ENCODE measurements at places on chromosomes 4 and X.

- DNase-seq = no peak
Observed at GRCh38 chr4:153591441-153591840, 92.6 kb upstream of the TLR2 start.

- no peak for DNase-seq
Observed at GRCh38 chr4:128573781-128574508, 235.6 kb upstream of the JADE1 start.

DNA sequence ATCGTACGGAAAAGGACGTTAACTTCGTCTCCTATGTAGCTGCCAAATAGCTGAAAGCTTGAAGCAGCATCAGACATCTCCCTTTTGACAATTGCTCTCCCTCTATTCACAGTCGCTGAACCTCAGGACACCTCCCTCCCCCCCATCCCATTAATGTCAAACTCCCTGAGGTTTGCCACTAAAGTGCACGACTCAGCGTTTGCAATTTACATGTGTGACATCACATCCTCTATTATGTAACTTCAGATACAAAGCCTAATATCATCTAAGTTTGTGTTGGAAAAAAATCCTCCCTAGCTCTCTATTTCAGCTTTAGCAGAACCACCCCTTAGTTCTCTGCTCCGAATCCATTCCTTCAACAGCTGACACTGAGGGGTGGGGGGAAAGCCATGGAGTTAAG, 5.5 kb upstream of the NR3C2 start:
- no peak for DNase-seq

DNA sequence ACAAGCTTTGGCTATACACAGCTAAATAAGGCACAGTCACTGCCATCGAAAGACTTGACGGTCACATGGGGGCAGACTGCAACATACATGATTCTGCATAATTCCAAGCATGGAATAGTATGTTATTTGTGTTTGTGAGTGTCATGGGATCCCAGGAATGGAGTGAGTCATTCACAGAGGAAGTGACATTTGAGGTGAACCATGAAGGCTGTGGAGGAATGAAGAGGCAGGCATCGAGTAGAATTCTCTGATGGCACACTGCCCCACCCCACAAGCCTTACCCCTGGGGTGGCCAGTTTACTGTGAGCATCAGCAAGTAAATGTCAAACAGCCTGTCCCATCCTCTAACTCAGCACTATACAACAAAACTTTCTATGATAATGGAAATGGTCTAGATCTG, 619.7 kb downstream of the MID1IP1 start:
- DNase-seq = no peak

DNA sequence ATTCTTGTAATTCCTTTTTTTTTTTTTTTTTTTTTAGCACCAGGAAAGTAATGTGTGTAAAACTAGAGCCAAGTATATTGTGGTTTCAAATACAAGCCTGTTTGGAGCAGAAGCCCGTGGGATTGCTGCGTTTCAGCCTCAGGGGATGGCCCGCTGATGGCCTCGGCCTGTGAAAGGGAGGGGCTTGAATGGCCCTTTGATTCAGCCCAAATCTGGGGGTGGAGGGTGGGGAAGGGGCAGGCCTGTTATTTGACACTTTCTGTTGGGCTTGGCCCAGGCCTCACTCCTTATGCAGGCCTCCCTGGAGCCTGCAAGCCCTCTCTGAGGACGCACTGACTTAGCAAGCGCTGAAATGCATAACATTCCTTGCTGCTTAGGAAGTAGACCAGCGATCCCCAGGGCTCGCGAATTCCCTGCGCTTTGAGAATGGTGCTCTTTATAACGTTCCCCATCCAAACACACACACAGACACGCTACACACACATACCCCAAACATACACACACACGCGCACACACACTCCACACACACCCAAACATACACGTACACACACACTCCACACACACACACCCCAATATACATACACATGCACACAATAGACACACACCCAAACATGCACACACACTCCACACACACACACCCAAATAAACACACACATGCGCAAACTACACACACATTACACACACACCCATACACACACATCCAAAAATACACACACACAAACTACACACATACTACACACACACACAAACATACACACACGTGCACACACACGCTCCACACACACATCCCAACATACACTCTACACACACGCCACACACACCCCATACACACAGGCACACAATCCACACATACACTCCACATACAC, 29.6 kb downstream of the TLR10 start:
- DNase-seq = no peak

DNA sequence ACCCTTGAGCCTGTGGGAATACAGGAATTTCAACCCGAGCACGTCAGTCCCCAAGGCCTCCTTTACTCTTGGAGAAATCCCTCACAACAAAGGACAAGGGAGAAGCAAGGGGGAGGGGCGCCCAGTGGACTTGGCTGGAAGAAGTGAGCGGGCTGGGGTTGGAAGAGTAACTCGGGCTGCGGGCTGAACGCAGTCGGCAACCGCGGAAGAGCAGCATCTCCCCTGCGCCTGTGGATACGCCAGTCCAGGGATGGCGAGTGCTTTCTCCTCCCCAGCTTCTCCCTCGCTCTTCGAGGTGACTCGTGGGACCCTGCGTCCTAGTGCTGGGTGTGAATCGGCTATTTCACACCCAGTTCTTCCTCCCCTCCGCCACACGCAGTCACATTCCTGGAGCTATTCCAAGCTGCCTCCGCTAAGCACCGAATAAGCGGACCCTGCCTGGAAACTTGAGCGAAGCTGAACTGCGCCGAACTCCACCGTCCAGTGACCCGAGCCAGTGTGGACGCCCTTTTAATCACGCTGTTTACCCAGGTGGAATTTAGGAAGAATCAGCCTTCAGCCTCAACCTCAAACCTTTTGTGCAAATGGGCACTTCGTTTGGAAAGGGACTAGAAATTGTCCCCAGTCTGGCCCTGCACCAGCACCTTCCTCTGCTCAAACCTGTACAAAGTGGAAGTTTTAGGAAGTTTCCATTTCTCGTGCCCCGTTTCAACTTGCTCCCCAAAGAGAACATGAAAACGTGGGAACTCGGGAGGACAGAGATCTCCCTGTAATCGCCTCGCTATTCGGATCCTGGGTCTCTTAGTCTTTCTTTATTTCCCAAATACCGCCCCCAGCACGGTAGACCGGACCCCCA, 64.3 kb upstream of the WDR17 start:
- peak; percentile 4 for DNase-seq

- DNase-seq = no peak
Observed at GRCh38 chr4:3335982-3336381, 43.2 kb downstream of the RGS12 start.

DNA sequence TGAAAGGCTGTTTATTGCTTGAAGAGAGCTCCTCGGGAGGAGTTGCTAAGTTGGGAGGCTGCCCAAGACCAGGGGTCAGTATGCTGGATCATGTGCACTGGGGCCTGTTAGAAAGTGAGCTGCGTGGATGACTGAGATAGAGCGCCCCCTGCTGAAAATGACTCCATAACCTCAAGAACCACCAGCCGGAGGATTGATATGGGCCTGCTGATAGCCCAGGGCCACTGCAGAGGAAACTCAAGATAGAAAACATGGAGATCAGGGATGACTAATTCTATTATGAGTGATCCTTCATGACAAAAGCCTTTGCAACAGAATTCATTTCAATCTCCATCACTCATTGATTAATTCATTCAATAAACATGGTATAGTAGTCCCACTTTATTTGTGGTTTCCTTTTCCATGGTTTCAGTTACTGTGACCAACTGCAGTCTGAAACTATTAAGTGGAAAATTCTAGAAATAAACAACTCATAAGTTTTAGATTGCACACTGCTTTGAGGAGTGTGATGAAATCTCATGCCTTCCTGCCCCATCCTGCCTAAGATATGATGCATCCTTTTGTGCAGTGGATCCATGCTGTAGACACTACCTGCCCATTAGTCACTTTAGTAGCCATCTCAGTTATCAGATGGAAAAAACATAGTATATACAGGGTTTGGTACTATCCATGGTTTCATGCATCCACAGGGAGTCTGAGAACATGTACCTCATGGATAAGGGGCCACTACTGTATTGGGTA, 126.7 kb upstream of the MBNL3 start:
- no peak for DNase-seq

DNA sequence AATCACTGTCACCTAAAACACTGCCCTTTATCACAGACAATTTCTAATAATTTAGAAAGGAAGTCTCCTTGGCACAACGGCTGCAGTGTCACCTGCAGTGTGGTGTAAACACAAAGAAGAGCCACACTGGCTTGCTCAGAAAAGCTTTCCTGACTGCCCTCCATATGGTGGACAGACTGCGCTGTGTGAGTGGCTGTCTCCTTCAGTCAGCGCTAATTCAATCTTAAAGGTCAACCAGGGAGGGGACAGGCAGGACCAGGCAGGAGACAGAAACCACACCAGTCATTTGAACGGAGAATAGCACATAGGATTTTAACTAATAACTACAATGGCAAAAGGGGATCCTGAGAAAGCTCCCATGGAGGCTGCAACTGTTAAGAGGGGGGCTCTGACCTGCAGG, 132.1 kb downstream of the NSUN7 start:
- no peak for DNase-seq

GRCh38 chr4:149110481-149110880, 668.3 kb upstream of the NR3C2 start:
- no peak for DNase-seq

- no peak for DNase-seq
Observed at GRCh38 chr4:75844151-75844662, 58.0 kb downstream of the PPEF2 start.

GRCh38 chr4:157999723-158000122, 173.1 kb downstream of the GASK1B start:
- no peak for DNase-seq

GRCh38 chr4:188316391-188316790, 177.2 kb downstream of the TRIML1 start:
- no peak for DNase-seq

DNA sequence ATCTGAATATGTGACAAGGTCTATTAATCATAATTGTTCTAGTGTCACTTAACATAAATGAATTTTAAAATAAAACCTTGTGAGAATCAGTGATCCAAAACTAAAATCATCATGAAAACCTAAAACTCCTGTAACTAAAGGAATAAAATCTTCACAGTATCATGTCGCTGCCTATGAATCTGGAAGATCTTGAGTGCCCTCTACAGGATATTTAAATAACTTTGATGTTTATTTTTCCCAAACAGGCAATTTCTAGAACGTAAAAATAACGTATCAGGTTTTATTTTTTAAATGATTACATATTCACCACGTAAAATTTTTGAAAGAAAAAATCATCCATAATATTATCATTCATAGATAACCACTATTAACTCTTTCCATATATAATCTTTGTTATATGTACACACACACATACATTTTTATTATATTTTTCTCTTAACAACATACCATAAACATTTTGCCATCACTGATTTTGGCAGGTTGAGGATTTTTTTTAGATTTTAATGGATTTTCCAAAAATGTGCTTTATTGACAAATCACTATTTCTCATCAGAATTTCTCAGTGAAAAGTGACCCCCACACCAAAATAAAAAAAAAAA, 79.6 kb downstream of the COMMD8 start:
- DNase-seq = peak; percentile 61

DNA sequence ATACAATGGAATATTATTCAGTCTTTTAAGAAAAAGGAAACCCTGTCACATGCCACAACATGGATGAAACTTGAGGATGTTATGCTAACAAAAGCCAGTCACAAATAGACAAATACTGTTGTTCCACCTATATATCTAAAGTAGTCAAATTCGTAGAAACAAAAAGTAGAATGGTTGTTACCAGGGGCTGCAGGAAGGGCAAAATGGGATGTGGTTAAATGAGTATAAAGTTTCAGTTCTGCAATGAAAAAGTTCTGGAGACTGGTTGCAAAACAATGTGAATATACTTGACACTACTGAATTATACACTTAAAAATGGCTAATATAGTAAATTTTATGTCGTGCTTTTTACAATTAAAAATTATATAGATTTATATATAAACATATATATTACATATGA, 12.2 kb downstream of the SPOCK3 start:
- DNase-seq = no peak

DNA sequence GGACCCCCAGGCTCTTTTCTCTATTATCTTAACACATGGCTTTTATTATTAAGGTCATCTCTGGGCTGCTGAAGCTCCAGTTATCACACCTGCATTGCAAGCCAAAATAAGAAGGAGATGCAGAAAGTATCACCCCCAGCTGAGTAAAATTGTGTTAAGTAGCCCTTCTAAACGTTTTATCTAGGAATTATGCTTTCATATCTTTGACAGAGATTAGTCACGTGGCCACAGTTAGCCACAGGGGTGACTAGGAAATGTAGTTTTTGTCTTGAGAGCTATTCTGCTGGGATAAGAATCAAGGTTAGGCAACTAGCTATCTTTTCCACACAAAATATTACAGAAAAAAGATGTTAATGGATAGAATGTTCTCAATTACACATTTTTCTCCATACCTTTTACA, 102.1 kb downstream of the ANXA3 start:
- DNase-seq = no peak

DNA sequence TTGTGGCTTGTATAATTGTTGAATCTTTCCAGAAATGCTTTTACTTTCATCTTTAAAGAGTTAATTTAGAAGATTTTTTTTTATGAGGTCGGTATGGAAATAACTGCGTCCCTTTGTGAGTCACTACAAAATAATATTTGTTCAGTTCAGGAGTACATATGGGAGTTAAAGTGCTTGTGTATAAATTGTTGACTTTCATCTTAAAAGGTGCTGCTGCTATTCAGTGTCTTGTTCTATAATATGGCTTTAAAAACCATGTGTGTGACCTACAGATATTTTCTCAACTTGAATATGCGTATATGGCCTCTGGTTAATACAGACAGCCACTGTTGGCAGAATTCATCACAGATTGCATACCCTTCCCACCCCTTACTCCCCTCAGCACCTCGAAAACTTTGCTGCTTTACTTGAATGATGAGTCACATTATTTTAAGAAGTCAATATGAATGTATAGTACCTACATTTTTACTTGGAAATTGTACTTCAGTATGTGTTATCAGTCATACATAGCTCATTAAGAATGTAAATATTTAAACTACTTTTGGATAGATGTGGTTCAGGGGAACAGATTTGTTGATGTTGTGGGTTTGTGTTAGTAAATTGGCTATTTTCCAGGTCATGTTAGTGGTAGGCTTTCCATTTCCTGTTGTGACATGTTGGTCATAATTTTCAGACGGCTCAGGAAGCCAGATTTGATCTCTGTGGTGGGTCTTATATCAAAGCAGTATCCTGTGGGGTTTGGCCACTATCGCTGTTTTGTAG, 1.5 kb downstream of the CLCN3 start:
- DNase-seq = peak; percentile 34

DNA sequence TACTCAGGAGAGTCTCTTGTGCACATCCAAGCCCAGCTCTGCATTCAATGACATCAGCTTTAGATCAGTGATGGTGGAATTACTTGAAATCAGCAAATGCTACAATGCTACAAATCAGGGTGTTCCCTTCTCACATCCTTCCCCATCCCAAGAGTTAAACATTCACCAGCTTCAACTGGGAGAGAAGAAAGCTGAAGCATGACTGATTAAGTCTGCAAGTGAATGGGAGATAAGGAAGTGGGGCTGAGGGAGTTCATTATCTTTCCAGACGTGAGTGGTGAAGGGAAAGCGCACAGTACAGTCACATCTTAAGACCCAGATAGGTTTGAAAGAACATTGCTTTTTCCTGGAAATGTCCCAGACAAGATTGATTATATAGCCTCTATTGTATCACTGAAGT, 26.2 kb upstream of the MAP9 start:
- no peak for DNase-seq

GRCh38 chr4:97216046-97216445, 927.2 kb downstream of the STPG2 start:
- no peak for DNase-seq

- DNase-seq = peak; percentile 88
Observed at GRCh38 chr4:53702334-53703266, 111.3 kb upstream of the LNX1 start.
